Activated naive CD4-positive, alpha-beta T cell (primary cell): ENCODE measurements at places on chromosomes 1 and 21.

DNA sequence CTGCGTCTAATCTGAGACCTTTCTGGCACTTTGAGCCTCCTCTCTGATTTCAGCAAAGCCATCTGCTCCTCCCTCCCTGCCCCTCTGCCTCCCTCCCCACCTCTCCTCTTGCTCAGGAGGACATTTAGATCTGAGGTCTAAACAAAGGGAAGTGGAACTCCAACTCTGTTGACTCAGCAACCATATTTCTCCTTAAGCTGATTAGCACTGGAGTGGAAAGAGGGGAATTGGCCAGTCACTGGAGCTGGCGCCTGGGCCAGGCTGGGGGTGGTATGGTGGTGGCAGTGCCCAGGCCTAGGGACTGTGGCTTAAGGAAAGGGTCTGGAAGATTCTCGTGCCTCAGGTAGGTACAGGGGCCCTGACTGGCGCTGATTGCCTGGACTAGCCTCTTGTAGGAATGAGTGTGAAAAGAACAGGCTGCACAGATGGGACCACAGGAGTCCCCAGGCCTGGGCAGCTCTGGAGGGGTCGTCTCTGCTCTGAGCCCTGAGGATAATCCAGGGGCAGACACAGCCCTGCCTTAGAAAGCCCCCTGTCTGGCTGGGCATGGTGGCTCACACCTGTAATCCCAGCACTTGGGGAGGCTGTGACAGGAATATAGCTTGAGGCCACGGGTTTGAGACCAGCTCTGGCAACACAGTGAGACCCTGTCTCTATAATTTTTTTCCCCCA lies 11.9 kb downstream of the SH2D2A start:
- no peak for DNase-seq

GRCh38 chr1:178679237-178679636 lies 45.8 kb upstream of the RALGPS2 start:
- DNase-seq: no peak

DNA sequence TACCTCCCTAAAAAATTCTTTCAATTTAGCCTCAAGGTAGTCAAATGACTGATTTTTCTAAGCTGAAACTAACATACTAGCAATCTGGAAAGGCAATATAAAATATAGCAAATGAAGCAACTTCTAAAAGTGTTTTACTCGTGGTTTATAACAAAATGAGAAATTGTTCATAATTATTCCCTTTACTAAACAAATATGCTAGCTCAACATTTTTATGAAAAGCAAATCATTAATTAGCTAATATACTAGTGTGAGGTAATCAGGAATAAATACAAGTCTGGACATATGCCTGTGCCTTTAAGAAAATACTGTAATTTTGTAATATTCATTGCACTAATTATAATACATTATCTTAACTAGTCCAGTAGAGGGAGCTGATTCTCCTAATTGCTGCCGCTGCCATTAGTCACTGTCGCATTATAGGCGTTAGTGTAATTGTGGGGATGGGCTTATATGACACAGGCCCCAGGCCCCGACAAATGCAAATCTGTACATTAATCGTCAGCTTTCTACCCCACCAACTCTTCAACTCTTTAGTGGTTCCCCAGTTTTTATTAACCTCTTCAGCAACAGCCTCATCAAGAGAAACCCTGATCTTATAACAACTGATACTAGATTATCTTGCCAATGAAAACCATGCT lies 160.9 kb downstream of the GABPA start:
- DNase-seq: no peak

DNA sequence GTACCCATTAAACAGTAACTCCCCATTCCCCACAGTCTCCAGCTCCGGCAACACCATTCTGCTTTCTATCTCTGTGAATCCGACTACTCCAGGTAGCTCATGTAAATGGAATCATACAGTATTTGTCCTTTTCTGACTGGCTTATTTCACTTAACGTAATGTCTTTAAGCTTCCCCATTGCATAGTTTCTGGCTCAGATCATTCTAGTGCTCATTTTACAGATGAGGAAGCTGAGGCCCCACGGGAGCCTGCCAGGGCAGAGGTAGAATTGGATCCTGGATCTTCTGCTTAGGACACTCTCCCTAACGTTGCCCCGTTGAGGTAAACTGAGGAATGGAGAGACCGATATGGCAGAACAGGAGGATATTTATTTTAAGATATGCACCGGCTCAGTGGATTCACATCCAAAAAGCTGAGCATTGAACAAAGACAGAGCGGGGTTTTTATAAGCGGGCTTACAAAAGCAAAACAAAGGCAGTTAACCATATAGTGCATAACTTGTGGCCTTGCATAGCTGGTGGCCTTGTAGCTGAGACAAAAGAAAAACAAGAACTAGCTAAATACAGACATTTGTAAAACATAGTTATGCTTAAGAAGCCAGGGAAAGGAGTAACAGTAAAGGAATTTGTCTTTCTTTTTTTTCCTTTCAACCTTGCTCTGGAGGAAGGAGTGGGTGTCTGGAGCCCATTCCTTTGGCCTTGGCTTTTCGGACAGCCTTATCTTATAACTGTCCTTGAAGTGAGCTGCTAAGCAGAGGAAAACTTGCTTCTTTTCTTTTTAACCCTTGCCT lies 15.3 kb upstream of the KLHDC8A start:
- DNase-seq: no peak
